Left lobe of liver (tissue), 2 donors: ENCODE measurements at places on chromosomes 16 and 17. TPM values are rescaled to one million over a fixed set of nuclear protein-coding genes. Genes with fewer than 3 reads are reported as not detected.

DNA sequence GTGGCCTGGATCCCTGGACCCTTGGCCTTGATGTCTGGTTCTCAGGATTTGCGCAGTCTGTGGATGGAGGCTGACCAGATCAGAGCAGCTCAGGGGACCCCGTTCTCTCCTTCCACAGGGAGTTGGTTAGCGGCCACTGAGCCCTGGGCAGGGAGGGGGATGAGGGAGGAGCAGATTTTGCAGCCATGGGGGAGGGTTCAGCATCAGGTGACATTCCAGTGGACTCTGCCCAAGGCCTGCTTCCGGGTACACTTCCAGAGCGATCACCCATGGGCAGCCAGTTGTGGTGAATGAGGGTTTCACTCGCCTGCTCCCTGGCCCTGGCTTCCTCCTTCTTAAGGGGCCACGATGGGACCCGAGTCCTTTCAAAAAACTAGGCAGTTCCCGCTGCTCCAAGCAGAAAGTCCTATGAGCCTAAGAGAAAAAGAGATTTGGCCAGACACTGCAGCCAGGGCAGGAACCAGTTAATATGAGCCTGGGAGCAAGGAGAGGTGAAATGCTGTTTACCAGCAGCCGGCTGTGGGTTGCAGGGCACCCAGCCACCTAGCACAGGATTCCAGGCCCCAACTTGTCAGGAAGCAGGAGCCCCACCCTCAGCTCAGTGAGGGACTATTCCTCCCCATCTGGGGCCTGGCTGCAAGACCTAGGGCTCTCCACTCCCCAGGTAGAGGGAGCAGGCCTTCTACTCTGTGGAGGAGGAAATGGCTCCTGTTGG is 4.7 kb upstream of the GPRC5C start:
- peak; percentile 90 for DNase-seq

The C16orf82 gene
- total RNA-seq = not detected

GRCh38 chr17:77266213-77266612 is 125.4 kb downstream of the SEC14L1 start:
- no peak for DNase-seq

GRCh38 chr17:10198509-10199249 is at the start of gene GAS7:
TSS of gene GAS7 (minus strand) at chr17:10198606.
- DNase-seq = peak; percentile 48

DNA sequence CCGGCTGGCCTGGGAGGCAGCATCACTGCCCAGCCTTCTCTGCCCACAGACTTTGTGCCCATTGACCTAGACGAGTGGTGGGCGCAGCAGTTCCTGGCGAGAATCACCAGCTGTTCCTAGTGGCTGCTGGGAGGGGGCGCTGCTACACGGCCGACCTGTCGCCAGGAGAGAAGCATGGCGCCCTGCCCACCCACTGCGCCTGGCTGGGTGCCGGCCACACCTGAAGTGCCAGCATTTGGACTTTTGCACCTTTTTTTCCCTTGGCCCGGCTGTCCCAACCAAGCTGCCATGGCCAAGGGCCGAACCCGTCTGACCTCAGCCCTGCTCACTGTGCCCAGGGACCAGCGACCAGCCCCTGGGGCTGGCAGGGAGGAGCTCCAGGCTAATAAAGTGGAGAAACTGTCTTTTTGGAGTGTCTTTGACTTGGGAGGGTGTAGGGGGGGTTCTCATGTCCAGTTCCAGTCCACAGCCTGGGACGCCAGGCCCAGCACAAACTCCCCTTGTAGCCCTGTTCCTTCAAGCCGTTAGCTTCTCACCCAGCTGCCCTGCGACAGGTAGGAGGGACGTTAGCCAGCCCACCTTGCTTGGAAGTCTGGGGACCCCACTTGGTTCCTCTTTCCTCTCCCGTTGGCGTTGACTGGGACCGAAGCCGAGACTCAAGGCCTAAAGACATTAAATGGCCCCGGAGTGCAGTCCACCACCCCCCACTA is 939 bp upstream of the WDR90 start:
- DNase-seq = peak; percentile 96

- DNase-seq = peak; percentile 33
Observed at GRCh38 chr16:84059946-84060901, 17.6 kb upstream of the SLC38A8 start.

The CSH2 gene
- not detected for total RNA-seq

The TBC1D3C gene
- total RNA-seq = 0.18 TPM

The RPUSD1 gene
- total RNA-seq = 9.0 TPM

GRCh38 chr16:76527244-76527643 is 250.0 kb downstream of the CNTNAP4 start:
- no peak for DNase-seq

GRCh38 chr17:75625813-75626486 is 7.3 kb upstream of the SMIM5 start:
- no peak for DNase-seq

The ELP5 gene
- total RNA-seq = 27.5 TPM

The TBKBP1 gene
- total RNA-seq = 2.2 TPM

The ESRP2 gene
- total RNA-seq = 78.9 TPM

GRCh38 chr17:55068862-55069811 is 100.6 kb downstream of the STXBP4 start:
- DNase-seq = no peak

GRCh38 chr17:45063198-45063597 is 2.1 kb downstream of the NMT1 start:
- DNase-seq = no peak

DNA sequence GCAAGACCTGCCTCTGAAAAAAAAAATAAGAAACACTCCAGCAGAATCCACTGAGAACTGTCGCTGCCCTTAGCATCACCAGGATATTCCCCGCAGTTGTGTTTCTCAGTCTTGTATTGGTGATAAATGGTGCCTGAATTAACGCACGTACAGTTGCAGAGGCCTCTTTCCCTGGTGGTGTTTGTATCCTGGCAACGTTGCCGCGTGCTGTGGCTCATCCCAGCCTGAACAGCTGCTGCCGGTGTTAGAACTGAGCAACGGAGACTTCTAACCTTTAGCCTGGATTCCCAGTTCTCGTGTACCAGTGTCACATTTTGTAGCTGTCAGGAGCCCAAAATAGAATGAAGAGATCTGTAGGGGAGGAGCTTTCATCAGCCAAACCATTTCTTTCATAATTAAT is 4.8 kb downstream of the MLYCD start:
- no peak for DNase-seq

DNA sequence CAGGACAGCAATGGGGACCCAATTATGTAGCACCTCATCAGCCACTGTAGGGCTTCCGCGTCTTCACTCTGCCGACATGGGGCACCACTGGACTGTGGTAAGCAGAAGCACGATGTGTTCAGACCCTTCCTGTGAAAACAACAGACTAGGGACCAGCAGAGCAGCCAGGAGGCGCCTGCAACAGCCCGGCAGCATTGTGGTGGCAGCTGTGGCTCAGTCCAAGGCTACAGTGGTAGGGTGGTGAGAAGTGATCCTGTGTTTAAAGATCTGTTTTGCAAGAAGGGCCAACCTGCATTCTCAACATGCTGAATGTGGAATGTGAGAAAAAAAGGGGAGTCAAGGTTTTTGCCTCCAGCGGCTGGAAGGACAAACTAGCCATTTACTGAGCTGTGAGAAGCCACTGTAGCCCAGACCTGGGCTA is 80.8 kb downstream of the GAS7 start:
- no peak for DNase-seq

The TBC1D3H gene
- not detected for total RNA-seq
